Left lung (tissue), 14 donors: ENCODE measurements at places on chromosomes 4 and X. TPM values are rescaled to one million over a fixed set of nuclear protein-coding genes. Genes with fewer than 3 reads are reported as not detected.

The PDGFRA gene
- 129 TPM for polyA plus RNA-seq

GRCh38 chr4:123579961-123580360 lies 183.4 kb downstream of the SPRY1 start:
- no peak overlapping the region for H3K27ac ChIP-seq
- H3K27me3 ChIP-seq: no peaks in the 10 kb centered on the region

DNA sequence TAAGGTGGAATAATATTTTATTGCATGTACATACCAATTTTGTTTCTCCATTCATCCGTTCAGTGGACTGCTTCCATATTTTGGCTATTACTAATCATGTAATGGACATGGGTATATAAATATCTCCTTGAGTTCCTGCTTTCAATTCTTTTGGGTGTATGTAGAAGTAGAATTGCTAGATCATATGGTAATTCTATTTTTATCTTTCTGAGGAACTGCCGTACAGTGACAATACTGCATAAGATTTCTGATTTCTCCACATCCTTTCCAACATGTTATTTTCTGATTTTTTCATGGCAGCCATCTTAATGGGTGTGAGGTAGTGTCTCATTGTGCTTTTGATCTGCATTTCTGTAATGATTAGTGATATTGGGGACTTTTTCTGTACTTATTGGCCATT lies 19.2 kb downstream of the ALPK1 start:
- peak overlapping the region; percentile 84 for H3K27ac ChIP-seq
- H3K4me1 ChIP-seq: no peaks in the 10 kb centered on the region
- no peaks in the 10 kb centered on the region for H3K36me3 ChIP-seq
- DNase-seq: no peak
- no peaks in the 10 kb centered on the region for H3K27me3 ChIP-seq

The CXCL11 gene
- polyA plus RNA-seq: 0.23 TPM

- H3K4me3 ChIP-seq: no peak overlapping the region
- DNase-seq: no peak
- H3K27me3 ChIP-seq: no peaks in the 10 kb centered on the region
- H3K27ac ChIP-seq: no peak overlapping the region
- no peaks in the 10 kb centered on the region for H3K4me1 ChIP-seq
These were observed 22.7 kb upstream of the INTS6L start for GRCh38 chrX:135497736-135498135.

- H3K27ac ChIP-seq: no peak overlapping the region
- no peak overlapping the region for H3K4me3 ChIP-seq
- H3K36me3 ChIP-seq: no peaks in the 10 kb centered on the region
- no peaks in the 10 kb centered on the region for H3K4me1 ChIP-seq
These were observed 185.8 kb downstream of the RNF150 start for GRCh38 chr4:140947506-140947905.

DNA sequence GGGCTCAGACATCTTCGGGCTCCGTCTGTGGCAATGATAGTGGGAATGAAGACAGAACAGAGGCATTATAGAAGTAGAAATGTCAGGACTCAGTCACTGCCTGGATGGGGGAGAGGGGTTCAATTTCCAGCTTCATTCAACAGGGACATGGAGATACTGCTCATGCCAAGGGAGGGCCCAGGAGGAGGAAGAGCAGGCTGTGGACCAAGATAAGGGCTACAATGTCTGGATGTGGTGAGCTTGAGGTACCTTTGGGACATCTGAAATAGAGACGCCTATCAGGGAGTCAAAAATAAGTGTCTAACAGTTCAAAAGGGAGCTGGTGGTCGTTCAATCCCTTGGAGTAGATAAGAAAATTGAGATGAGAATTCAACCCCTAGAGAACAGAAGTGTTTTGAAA lies 34.5 kb downstream of the ELF4 start:
- H3K27ac ChIP-seq: no peak overlapping the region
- DNase-seq: no peak
- no peaks in the 10 kb centered on the region for H3K27me3 ChIP-seq
- no peaks in the 10 kb centered on the region for H3K36me3 ChIP-seq
- no peak overlapping the region for H3K4me3 ChIP-seq

- DNase-seq: no peak
- H3K36me3 ChIP-seq: no peaks in the 10 kb centered on the region
These were observed 221.7 kb downstream of the BCOR start for GRCh38 chrX:39875834-39876628.

- no peak for DNase-seq
- no peaks in the 10 kb centered on the region for H3K27me3 ChIP-seq
- H3K36me3 ChIP-seq: no peaks in the 10 kb centered on the region
- no peaks in the 10 kb centered on the region for H3K4me1 ChIP-seq
- no peak overlapping the region for H3K4me3 ChIP-seq
These were observed 681.5 kb downstream of the ARAP2 start for GRCh38 chr4:35562861-35563260.

DNA sequence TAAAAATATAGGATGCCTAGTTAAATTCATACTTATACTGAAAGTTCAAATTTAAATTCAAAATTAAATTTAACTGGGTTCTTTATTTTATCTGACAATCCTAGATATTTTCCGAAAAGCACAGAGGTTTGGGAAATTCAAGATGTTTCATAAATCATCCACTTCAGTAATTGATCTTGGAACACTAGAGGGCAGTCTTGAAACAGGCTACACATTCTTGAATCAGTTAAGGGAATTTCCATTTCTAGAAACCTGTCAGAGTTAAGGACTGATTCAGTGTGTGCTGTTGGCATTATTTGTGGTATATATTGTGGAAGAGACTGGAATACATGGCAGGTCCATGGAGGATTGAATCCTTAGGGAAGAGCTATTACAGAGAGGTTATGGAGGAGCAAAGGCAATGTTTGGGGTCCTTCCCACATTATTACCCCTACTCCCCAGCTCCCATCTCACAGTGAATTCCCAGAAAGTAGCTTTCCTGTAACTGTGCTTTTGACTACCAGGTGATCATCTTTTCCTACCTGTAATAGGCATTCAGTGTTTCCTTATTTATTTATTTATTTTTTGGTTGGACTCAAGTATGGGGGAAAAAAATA lies 92.9 kb downstream of the EGF start:
- H3K27ac ChIP-seq: no peak overlapping the region
- no peak for DNase-seq
- H3K4me1 ChIP-seq: no peaks in the 10 kb centered on the region
- no peak overlapping the region for H3K4me3 ChIP-seq

The TTC29 gene
- polyA plus RNA-seq: 1.6 TPM

GRCh38 chr4:794900-795725 lies 30.8 kb downstream of the CPLX1 start:
- no peak overlapping the region for H3K4me3 ChIP-seq
- DNase-seq: no peak
- H3K27me3 ChIP-seq: peaks cover 87% of the 10 kb centered on the region

The MAGEA11 gene
- polyA plus RNA-seq: not detected

GRCh38 chr4:48781968-48782367 lies 1.9 kb upstream of the FRYL start:
- no peak for DNase-seq
- H3K27me3 ChIP-seq: no peaks in the 10 kb centered on the region
- peaks cover 14% of the 10 kb centered on the region for H3K4me1 ChIP-seq
- H3K27ac ChIP-seq: no peak overlapping the region
- no peaks in the 10 kb centered on the region for H3K36me3 ChIP-seq
- H3K4me3 ChIP-seq: no peak overlapping the region

- no peak overlapping the region for H3K4me3 ChIP-seq
- no peaks in the 10 kb centered on the region for H3K4me1 ChIP-seq
These were observed 262.2 kb downstream of the ARHGAP10 start for GRCh38 chr4:147994076-147994475.

GRCh38 chrX:13305108-13305507 lies 14.7 kb downstream of the ATXN3L start:
- H3K27ac ChIP-seq: no peak overlapping the region
- H3K27me3 ChIP-seq: no peaks in the 10 kb centered on the region
- H3K4me3 ChIP-seq: no peak overlapping the region
- no peak for DNase-seq

GRCh38 chr4:94516067-94516466 lies 64.3 kb downstream of the PDLIM5 start:
- no peak overlapping the region for H3K27ac ChIP-seq
- H3K4me1 ChIP-seq: peaks cover 6% of the 10 kb centered on the region
- no peak overlapping the region for H3K4me3 ChIP-seq
- no peak for DNase-seq

DNA sequence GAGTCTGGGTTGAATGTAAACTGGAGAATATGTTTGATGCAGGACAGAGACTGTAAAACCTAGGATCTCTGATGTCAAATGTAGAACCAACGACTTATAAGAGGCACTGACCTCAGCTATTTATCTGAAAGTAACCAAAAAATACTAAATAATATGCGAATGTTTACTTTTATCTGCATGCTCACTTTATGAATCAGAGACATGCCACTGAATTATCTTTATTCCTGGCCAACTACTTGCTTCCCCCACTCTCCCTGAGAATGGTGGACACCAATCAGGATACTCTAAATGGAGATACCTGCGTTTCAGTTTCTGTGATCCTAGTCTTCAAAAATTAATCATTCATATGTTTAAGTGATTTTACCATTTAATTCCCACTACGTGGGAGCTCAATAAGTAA lies 1038.4 kb upstream of the PABPC4L start:
- H3K4me1 ChIP-seq: no peaks in the 10 kb centered on the region
- no peak overlapping the region for H3K27ac ChIP-seq
- H3K36me3 ChIP-seq: no peaks in the 10 kb centered on the region
- no peak overlapping the region for H3K4me3 ChIP-seq
- DNase-seq: no peak
- no peaks in the 10 kb centered on the region for H3K27me3 ChIP-seq

DNA sequence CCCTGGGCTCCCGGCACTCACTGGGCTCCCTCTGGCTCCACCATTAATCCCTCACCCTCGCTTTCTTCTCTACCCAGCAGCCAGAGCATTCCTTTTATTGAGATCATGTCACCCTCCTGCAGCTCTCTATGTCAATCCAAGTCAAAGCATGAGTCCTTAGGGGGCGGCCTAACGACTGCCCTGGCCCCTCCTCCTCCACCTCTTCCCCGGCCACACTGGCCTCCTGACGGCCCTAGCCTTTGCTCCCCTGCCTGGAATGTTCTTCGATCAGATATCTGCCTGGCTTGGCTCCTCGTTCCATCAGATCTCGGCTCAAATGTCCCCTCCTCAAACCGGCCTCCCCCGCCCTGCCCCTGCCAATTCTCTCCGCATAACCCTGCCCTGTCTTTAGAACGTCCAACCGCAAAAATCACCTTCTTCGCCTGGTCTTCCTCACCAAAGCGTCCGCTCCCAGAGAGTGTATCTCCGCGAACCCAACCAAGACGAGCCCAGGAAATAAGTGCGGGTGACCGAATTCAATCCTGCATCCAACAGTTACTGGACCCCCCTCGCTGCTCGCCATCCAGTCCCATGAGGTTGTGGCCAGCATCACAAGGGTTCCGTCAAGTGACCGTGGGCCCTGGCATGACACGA lies 722 bp upstream of the PNCK start:
- DNase-seq: no peak
- no peaks in the 10 kb centered on the region for H3K36me3 ChIP-seq
- no peak overlapping the region for H3K27ac ChIP-seq
- H3K4me1 ChIP-seq: no peaks in the 10 kb centered on the region

DNA sequence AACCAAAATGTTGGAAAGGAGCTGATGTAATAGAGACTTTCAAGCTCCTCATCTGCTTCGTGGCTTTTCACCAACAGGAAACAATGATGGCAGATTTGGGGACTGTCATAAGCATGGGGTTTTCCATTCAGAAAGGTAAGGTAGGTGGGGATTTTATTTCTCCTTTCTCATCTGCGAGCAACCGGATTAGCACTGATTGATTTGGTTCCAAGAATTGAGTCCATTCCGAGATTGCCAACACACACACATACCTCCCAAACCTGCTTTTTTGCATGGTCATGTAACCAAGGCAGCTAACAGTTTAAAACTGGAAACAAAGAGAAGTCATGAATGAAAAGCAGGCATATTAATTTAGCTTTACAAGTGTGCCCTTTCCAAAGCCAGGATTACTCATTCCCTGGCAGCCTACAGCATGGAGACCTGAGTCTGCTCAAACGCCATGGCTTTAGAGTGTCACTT lies 63.0 kb upstream of the LNX1 start:
- peaks cover 10% of the 10 kb centered on the region for H3K4me1 ChIP-seq
- H3K36me3 ChIP-seq: no peaks in the 10 kb centered on the region
- H3K27ac ChIP-seq: no peak overlapping the region
- DNase-seq: no peak

DNA sequence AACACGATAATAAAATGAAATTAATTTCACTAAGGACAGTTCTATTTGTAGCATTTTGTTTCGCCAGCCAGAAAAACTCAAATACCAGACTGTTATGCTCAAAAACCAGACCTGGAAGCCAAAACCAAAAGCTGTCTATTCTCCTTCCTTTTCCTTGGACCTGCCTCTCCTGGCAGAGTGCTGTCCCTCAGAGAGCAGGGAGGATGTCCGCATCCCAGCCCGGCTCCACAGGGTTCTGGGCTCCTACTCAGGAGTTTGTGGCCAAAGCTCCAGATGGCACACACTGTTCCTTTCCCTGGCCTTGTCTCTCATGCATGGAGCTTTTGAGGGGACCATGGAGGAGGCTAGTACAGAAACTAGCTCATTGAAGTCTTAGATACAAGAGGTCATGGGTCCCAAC lies 41.9 kb upstream of the C1QTNF7 start:
- H3K27me3 ChIP-seq: no peaks in the 10 kb centered on the region
- H3K4me1 ChIP-seq: no peaks in the 10 kb centered on the region
- DNase-seq: no peak
